Coronary artery (tissue), 2 donors: ENCODE measurements at places on chromosomes 3 and 15.

GRCh38 chr3:127171721-127172120 lies 21.2 kb upstream of the PRR23E start:
- peak; percentile 61 for DNase-seq

GRCh38 chr3:139118835-139119234 lies 74.1 kb upstream of the PRR23C start:
- DNase-seq: peak; percentile 62

- DNase-seq: no peak
These were observed 202.2 kb upstream of the CTNNB1 start for GRCh38 chr3:40996827-40997710.

GRCh38 chr15:90840954-90841353 lies 27.4 kb upstream of the FURIN start:
- DNase-seq: no peak
